ENCODE measurements at places on chromosomes 13 and 19. TPM values are rescaled to one million over a fixed set of nuclear protein-coding genes. Genes with fewer than 3 reads are reported as not detected.

DNA sequence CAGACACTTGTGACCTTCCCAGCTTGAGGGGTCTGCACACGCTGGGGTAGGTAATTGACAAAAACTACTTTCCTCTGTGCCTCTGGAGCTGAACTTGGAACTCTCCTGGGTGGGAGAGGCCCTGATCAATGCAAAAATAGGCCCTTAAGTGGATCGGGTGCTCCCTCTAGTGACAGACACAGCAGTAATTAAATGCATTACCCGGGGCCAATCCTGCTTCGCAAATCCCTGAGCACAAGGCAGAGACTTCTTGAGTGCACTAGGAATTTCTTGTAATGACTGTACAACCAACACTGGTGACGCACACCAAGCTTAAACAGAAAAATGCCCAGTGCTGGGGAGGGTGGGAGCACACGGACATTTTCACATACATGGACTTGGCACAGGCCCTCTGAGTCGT lies 10.6 kb upstream of the UBE2S start:
- no peak overlapping the region for H3K4me3 ChIP-seq
- H3K36me3 ChIP-seq = no peaks in the 10 kb centered on the region
- H3K27me3 ChIP-seq = peaks cover 3% of the 10 kb centered on the region
- no peak overlapping the region for H3K27ac ChIP-seq
- no peak for DNase-seq

WDR62 gene
- total RNA-seq = 5.9 TPM

KCNRG gene
- total RNA-seq = 1.0 TPM

KCTD15 gene
- total RNA-seq = 1.4 TPM

- no peaks in the 10 kb centered on the region for H3K27me3 ChIP-seq
- no peak for DNase-seq
- H3K27ac ChIP-seq = peak overlapping the region; percentile 49
- no peaks in the 10 kb centered on the region for H3K36me3 ChIP-seq
- no peak overlapping the region for H3K4me3 ChIP-seq
Observed at GRCh38 chr13:66995203-66995611, 234.9 kb downstream of the PCDH9 start.

ZC3H4 gene
- total RNA-seq = 71.2 TPM

CEACAM20 gene
- total RNA-seq = not detected

DNA sequence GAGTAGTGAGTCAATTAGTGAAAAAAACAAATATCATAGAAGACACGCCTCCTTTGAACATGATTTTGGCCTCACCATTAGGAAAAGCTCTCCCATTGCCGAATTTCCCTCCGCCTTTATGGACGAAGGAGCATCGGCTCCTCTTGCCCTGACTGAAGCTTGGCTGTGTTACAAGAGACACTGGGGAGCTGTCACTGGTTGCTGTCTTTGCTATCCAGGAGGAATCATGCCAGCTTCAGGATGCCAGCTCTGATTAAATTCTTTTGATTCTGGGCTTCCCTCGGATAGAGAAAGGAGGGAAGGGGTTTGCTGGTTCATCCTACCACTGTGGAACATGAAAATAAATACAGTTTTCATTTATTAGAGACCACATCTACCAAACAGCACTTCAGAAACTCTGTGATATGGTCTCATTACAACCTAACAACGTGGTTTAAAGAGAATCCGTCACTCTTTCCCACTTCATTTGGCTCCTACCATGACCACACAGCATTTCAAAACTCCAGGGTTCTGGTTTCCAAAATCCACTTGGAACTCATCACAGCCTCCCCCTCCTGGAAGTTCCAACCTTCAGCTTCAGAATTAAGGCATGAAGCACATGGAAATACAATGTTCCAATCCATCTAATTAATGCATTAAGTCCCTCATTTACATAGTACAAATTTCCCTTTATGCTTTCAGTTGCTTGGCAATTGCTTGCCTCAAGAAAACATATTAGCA lies 446.0 kb downstream of the EFNB2 start:
- no peak overlapping the region for H3K4me3 ChIP-seq
- H3K4me1 ChIP-seq = no peaks in the 10 kb centered on the region
- H3K27ac ChIP-seq = no peak overlapping the region
- DNase-seq = no peak

DNA sequence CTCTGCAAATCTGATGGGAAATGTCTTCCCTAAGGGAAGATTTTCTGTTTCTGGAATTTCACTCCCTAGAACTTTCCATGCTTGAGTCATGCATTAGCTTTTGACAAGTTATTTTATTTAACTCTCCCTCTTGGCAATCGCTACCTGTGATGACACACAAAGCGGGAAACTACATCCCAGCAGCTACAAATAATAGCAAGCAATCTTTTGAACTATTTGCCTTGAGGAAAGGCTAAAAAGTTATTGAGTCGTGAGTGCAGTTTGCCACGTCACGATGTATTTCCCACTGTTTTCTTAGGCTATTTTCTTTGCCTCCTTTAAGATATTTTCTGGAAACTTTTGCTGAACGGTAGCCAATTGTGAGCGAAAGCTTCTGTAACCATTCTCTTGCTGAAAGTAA lies 353.3 kb upstream of the HTR2A start:
- DNase-seq = no peak
- H3K27me3 ChIP-seq = no peaks in the 10 kb centered on the region
- no peaks in the 10 kb centered on the region for H3K4me1 ChIP-seq
- H3K4me3 ChIP-seq = no peak overlapping the region
- no peaks in the 10 kb centered on the region for H3K36me3 ChIP-seq

GPX4 gene
- total RNA-seq = 126 TPM

CRB3 gene
- total RNA-seq = 1.1 TPM

DNA sequence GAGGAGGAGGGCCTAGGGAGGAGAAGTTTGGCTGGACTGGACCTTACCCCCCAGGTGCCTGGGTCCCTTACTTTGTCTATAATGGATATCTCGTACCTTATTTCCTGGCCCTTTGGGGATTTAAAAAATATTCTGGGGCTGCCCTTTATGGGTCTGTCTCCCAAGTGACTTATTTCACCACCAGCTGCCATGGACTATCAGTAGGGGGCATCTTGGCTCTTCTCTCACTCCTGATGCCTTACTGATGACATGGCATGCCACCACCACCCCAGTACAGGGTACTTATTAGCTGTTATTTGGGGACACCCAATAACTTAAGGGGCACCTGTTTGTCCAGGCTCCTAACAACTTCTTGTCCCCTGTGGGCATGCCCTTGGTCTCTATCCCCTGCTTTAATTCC lies 38.0 kb downstream of the NFIX start:
- H3K4me3 ChIP-seq = no peak overlapping the region
- no peaks in the 10 kb centered on the region for H3K4me1 ChIP-seq
- H3K27ac ChIP-seq = no peak overlapping the region
- H3K36me3 ChIP-seq = no peaks in the 10 kb centered on the region
- no peak for DNase-seq
- no peaks in the 10 kb centered on the region for H3K27me3 ChIP-seq

PPFIA3 gene
- 5.3 TPM for total RNA-seq

ICAM4 gene
- 3.0 TPM for total RNA-seq

GRCh38 chr19:33436360-33437345 lies 63.1 kb downstream of the CEBPG start:
- peaks cover 11% of the 10 kb centered on the region for H3K4me1 ChIP-seq
- H3K27ac ChIP-seq = no peak overlapping the region
- no peaks in the 10 kb centered on the region for H3K27me3 ChIP-seq
- no peaks in the 10 kb centered on the region for H3K36me3 ChIP-seq

DNA sequence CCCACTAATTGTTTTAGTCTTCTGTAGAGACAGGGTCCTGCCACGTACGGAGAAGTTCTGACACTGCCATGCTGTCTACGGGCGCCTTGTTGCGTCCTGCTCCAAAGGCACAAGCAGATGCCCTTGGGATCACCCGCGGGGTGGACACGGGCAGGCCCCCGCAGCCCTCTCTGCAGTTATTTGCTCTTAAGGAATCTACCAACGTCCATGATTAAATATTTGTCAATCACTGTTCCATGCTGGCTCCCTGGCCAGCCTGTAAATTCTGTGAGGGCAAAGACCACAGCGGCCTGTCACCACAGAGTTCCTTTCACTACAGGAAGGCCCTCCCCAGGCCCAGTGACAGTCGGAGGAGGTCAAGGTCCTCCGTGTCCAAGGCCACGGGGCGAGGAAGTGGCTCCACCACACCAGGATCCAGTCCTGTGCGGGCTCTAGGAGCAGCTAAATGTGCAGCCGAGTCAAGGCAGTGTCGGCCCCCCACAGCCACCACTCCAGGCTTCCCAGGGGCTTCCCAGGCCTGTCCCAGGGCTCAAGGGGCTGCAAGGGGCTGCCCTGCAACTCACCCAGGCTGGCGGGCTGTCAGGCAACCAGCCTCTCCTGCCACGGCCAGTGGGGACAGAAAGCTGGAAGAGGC lies 2.1 kb downstream of the RNF126 start:
- H3K4me1 ChIP-seq = peaks cover 81% of the 10 kb centered on the region
- no peak for DNase-seq
- H3K27me3 ChIP-seq = no peaks in the 10 kb centered on the region
- H3K27ac ChIP-seq = peak overlapping the region; percentile 99

- no peaks in the 10 kb centered on the region for H3K4me1 ChIP-seq
- H3K4me3 ChIP-seq = no peak overlapping the region
- no peaks in the 10 kb centered on the region for H3K36me3 ChIP-seq
Observed at GRCh38 chr13:94192431-94192975, 287.0 kb downstream of the DCT start.

CEACAM7 gene
- total RNA-seq = not detected

GRCh38 chr13:24709186-24709913 lies 29.1 kb downstream of the ATP12A start:
- no peaks in the 10 kb centered on the region for H3K27me3 ChIP-seq
- H3K4me1 ChIP-seq = peaks cover 12% of the 10 kb centered on the region
- no peak overlapping the region for H3K4me3 ChIP-seq
- peak; percentile 84 for DNase-seq
- H3K27ac ChIP-seq = no peak overlapping the region
- no peaks in the 10 kb centered on the region for H3K36me3 ChIP-seq

KIR3DL1 gene
- 34.7 TPM for total RNA-seq

MAST1 gene
- total RNA-seq = not detected

DNA sequence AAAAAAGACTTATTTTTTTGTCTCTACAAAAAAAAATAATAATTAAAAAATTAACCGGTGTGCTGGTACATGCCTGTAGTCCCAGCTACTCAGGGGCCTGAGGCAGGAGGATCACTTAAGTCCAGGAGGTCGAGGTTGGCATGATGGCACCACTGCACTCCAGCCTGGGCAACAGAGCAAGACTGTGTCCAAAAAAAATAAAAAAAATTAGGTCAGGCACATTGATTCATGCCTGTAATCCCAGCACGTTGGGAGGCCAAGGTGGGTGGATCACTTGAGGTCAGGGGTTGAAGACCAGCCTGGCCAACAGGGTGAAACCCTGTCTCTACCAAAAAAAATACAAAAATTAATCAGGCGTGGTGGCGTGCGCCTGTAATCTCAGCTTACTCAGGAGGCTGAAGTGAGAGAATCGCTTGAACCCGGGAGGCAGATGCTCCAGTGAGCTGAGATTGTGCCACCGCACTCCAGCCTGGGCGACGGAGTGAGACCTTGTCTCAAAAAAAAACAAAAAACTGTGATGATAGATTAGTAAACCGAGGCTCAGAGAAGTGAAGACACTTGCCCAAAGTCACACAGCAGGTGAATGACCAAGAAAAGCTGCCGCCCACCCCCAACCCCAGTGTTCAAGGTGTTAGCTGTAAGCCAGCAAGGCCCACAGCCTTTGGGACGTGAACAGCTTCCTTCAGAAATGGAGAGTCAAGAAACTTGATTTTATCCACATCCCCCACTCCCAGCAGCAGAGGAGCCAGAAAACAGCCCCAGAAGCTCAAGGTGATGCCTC lies 9.4 kb downstream of the RNU6-9 start:
- peaks cover 22% of the 10 kb centered on the region for H3K36me3 ChIP-seq
- H3K4me3 ChIP-seq = no peak overlapping the region
- H3K4me1 ChIP-seq = peaks cover 31% of the 10 kb centered on the region
- H3K27me3 ChIP-seq = no peaks in the 10 kb centered on the region

DNA sequence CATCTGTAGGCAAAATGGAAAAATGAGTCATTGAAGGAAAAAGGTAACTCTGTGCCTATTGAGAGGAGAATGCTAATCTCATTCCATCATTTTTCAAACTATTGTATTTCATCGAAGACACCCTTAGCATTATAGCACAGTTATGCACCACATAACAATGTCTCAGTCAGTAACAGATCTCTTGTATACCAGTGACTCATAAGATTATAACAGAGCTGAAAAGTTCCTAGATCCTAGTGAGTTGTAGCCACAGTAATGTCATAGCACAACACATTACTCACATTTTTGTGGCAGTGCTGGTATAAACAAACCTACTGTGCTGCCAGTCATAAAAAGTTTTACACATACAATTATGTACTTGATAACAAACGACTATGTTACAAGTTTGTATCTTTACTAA lies 1077.6 kb downstream of the DIAPH3 start:
- H3K27me3 ChIP-seq = no peaks in the 10 kb centered on the region
- no peak overlapping the region for H3K4me3 ChIP-seq
- DNase-seq = no peak
- H3K4me1 ChIP-seq = no peaks in the 10 kb centered on the region

GRCh38 chr19:11735375-11735774 lies 3.4 kb downstream of the ZNF823 start:
- peaks cover 19% of the 10 kb centered on the region for H3K4me1 ChIP-seq
- H3K4me3 ChIP-seq = no peak overlapping the region
- no peaks in the 10 kb centered on the region for H3K27me3 ChIP-seq
- H3K27ac ChIP-seq = no peak overlapping the region
- DNase-seq = no peak

GRCh38 chr19:58409010-58409790 lies 751 bp downstream of the ZNF584 start:
- peak overlapping the region; percentile 68 for H3K4me3 ChIP-seq
- no peaks in the 10 kb centered on the region for H3K27me3 ChIP-seq
- peaks cover 20% of the 10 kb centered on the region for H3K4me1 ChIP-seq

CEACAM8 gene
- not detected for total RNA-seq

- no peaks in the 10 kb centered on the region for H3K4me1 ChIP-seq
- no peaks in the 10 kb centered on the region for H3K27me3 ChIP-seq
- H3K27ac ChIP-seq = no peak overlapping the region
- H3K4me3 ChIP-seq = no peak overlapping the region
- no peaks in the 10 kb centered on the region for H3K36me3 ChIP-seq
Observed at GRCh38 chr13:23796551-23796950, 92.6 kb downstream of the MIPEP start.

DNA sequence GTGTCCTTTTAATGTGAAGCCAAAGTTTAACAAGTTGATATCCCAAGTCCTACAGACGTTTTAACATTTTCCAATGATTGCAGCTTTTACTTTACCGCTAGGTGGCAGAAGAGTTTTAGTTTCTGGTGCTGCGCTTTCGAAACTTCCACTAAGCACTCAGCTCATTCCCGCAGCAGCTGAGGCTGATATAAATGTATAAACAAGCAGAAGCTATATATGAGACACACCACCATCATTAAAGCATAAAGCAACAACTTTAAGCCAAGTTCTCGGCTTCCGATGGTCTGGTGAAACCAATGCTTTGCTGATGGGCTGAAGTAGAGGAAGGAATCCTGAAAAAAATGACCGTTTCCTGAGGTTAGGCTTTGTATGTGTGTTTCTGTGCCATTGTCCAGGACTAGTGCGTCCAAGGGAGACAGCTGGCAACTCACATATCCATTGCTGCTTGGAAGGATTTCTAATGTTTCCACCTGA lies 753.9 kb downstream of the OLFM4 start:
- H3K4me3 ChIP-seq = no peak overlapping the region
- H3K27ac ChIP-seq = no peak overlapping the region
- no peaks in the 10 kb centered on the region for H3K4me1 ChIP-seq
- no peaks in the 10 kb centered on the region for H3K27me3 ChIP-seq
- H3K36me3 ChIP-seq = no peaks in the 10 kb centered on the region
- peak; percentile 15 for DNase-seq

LILRA1 gene
- 13.0 TPM for total RNA-seq

All from natural killer cell (primary cell).